Activated CD4-positive, alpha-beta T cell treated with anti-CD3 and anti-CD28 coated beads, Interleukin-2, amount 10 ng/mL, durations not matched to agents 7 days and 5 days (primary cell): ENCODE measurements at places on chromosomes 6 and 20. TPM values are rescaled to one million over a fixed set of nuclear protein-coding genes. Genes with fewer than 3 reads are reported as not detected.

GRCh38 chr6:27280540-27281000 lies 31.5 kb downstream of the POM121L2 start:
- H3K4me3 ChIP-seq, result peak overlapping the region; percentile 30
- peaks cover 78% of the 10 kb centered on the region for H3K27me3 ChIP-seq
- no peak overlapping the region for H3K27ac ChIP-seq
- H3K4me1 ChIP-seq, result peaks cover 19% of the 10 kb centered on the region

- H3K27ac ChIP-seq, result peak overlapping the region; percentile 20
- peaks cover 87% of the 10 kb centered on the region for H3K4me1 ChIP-seq
- DNase-seq, result no peak
- H3K4me3 ChIP-seq, result no peak overlapping the region
- peaks cover 55% of the 10 kb centered on the region for H3K36me3 ChIP-seq
Observed at GRCh38 chr6:7129784-7130569, 22.2 kb downstream of the RREB1 start.

BMP6 gene
- not detected for total RNA-seq

GHRH gene
- not detected for total RNA-seq

GRCh38 chr6:36247693-36248092 lies 22.2 kb upstream of the PNPLA1 start:
- no peak overlapping the region for H3K4me3 ChIP-seq
- no peak overlapping the region for H3K27ac ChIP-seq
- no peaks in the 10 kb centered on the region for H3K36me3 ChIP-seq
- DNase-seq, result no peak

- H3K4me3 ChIP-seq, result no peak overlapping the region
- no peak overlapping the region for H3K27ac ChIP-seq
- peaks cover 76% of the 10 kb centered on the region for H3K36me3 ChIP-seq
Observed at GRCh38 chr6:11358904-11359830, 126.7 kb upstream of the NEDD9 start.

GRCh38 chr6:158284876-158285655 lies 27.2 kb upstream of the TULP4 start:
- no peaks in the 10 kb centered on the region for H3K27me3 ChIP-seq
- H3K27ac ChIP-seq, result no peak overlapping the region
- no peak for DNase-seq
- H3K4me1 ChIP-seq, result peaks cover 52% of the 10 kb centered on the region
